ENCODE measurements at places on chromosomes 4 and X.
A peak's percentile ranks its signal among the peaks of the same experiment; 100 is the strongest.

DNA sequence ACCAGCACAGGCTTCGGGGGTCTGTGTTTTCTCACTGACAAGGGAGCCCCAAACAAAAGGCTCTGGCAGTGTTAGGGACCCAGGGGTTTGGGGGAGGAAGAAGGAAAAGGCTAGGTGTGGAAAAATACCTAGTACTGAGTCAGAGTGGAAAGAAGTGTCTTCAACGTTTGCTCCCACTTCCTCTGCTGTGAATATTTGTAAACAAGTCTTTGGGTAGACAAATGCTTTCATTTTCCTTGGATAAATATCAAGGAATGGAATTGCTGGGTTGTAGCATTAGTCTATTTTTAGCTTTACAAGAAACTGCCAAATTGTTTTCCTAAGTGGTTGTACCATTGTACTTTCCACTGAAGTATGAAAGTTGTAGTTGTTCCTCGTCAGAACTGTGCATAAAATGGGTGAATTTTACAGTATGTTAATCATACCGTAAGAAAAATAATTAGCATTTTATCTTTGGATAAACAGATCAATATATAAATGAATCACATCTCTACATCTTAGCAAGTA lies 17.4 kb downstream of the COL4A5 start:
- peak; percentile 44 for DNase-seq

GRCh38 chrX:38754102-38754790 lies 47.0 kb upstream of the MID1IP1 start:
- DNase-seq: peak; percentile 37

- DNase-seq: no peak
Measured at GRCh38 chr4:9946170-9946569, 75.1 kb downstream of the SLC2A9 start.

DNA sequence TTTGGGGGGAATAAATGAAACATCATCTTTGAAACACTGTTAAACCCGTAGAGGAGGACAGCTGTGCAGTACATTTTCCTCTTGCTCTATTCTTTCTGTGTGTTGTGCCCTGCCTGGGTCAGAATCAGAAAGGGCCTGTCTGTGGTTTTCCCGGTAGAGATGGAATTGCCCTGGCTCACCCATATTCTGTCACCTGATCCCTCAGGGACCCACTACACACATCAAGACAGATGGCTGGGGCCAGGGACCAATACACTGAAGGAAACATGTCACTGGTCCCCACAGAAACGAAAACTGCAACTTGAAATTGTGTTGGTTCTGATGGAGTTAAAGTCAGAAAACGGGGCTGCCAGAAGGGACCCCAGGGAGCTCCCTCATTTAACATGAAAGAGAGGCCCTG lies 114.9 kb downstream of the ZNF827 start:
- no peak for DNase-seq

GRCh38 chr4:75432683-75433082 lies 81.5 kb downstream of the RCHY1 start:
- DNase-seq: no peak

DNA sequence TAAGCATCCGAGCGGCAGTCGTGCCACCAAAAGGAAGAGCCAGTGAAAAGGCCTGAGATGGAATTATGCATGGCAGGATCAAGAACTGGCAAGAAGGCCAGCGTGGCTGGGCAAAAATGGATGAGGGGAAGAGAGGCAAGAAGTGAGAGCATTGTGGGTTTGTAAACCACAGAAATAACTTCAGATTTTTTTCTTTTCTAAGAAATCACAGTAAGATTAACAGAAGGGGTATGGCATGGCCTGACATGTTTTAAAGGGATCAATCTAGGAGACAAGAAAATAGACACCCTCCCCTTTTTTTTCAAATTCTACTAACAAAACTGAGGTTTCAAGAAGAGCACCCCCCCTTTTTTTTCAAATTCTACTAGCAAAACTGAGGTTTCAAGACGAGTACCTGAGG lies 82.5 kb downstream of the BMP3 start:
- DNase-seq: no peak

DNA sequence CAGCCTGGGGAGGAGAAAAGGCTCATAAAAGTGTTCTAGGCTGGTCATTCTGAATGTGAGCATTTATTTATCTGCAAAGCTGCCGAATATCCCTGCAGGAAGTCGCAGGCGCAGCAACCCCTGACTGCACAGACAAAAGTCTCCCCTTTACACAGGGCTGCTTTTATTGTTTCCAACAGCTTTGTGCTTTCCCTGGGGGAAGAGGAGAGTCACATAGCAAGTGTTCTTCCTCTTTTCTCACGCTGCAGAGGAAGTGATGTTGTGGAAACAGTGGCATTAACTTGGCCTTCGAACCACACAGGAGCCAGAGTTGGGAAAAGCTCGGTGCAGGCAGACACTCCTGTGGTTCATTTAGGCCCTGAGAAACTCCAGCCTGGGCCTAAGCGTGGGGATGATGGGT lies 81.5 kb upstream of the BCOR start:
- DNase-seq: no peak

- DNase-seq: peak; percentile 75
Measured at GRCh38 chr4:72767618-72768302, 198.7 kb upstream of the ADAMTS3 start.

- no peak for DNase-seq
Measured at GRCh38 chr4:76666944-76667532, 230.9 kb downstream of the SOWAHB start.

- no peak for DNase-seq
Measured at GRCh38 chrX:24601858-24602257, 45.3 kb downstream of the PCYT1B start.

DNA sequence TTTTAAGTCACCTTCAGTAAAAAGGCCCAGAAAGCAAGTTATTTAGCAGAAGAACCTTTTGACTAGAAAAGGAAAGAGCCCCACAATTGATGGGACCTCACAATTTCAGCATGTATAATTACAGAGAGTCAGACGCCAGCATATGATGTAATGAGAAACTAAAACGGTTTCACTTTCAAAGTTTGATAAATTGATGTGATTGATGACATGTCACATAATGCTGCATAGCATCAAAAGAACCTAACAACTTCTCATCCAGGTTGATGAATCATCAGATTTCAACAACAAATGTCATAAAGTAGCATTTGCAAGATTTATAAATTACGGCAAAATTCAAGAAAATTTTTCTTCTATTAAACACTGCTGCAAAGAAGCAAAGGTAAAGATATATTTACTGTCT lies 3.9 kb upstream of the GAR1 start:
- no peak for DNase-seq

GRCh38 chrX:39577206-39577984 lies 520.4 kb downstream of the BCOR start:
- peak; percentile 39 for DNase-seq

DNA sequence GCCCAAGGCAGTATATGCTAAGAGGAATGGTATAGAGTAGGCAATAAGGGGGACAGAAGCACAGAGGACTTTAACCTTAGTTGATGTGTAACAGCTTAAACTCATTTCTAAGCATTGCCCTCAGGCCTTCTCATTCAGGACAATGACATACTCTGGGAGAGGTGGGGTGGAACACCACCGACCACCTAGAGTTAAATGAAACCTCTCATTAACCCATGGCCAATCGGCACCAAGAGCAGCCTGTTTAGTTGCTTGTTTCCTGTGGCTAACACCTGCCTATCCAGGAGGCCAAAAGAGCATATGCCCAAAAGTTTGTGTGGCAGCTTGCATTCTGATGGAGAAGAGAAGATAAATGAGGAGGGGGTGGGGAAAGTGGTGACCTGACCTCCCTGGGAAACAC lies 88.7 kb upstream of the PLAC1 start:
- no peak for DNase-seq

DNA sequence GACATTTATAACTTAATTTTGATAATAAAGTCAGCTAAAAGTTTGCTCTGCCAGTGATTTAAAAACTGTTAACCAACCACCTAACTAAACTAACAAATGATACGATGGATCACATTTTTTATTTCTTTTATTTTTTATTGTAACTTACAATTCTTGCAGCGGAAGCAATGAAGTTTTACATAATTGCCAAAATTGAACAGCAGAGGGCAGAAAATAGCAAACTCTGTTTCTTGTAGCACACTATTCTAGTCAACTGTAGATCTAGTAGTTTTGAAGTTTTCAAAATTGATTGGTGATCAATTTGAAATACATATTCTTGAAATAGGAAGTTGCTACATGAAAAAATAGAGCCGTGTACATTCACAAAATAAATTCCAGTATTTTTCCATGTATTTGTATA lies 2.8 kb upstream of the GRIA2 start:
- no peak for DNase-seq

GRCh38 chr4:680551-680927 lies 6.2 kb downstream of the MYL5 start:
- DNase-seq: no peak

- DNase-seq: no peak
Measured at GRCh38 chrX:19557822-19558221, 42.5 kb upstream of the MAP3K15 start.

DNA sequence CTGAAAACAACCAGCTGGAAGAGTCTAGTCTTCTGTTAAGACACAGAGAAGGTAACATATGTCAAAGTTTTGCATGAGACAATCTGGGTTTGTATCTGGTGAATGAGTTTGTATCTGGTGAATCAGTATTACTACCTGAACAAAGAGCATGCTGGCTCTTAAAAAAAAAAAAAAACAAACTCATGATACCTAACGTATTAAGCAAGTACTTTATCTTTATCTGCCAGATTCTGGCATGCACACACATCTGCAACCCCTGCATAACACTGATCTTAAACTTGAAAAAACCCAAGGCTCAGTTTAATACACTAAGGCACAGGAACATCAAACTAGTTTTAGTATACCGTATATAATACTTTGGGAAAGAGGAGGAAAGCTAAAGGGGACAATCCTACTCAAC lies 5.8 kb downstream of the YTHDC1 start:
- no peak for DNase-seq

DNA sequence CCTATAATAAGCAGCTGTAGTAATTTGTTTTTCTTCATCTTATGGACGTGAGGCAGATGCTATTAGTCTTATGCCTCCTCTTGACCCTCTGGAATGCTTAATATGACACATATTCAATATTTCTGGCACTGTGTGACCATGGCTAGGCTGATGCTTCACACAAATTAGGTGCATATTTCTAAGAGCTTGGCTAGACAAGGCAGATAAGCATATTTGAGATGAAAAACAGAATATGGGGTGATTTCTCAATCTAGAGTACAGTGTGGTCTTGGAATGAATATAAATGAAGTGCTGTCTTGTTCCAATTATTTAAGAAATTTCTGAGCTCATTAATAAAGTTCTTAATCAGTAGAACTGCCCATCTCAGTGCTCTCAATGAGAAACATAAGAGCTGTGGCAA lies 156.2 kb downstream of the NPNT start:
- no peak for DNase-seq

GRCh38 chr4:145098675-145099037 lies 545 bp downstream of the ABCE1 start:
- DNase-seq: peak; percentile 24

DNA sequence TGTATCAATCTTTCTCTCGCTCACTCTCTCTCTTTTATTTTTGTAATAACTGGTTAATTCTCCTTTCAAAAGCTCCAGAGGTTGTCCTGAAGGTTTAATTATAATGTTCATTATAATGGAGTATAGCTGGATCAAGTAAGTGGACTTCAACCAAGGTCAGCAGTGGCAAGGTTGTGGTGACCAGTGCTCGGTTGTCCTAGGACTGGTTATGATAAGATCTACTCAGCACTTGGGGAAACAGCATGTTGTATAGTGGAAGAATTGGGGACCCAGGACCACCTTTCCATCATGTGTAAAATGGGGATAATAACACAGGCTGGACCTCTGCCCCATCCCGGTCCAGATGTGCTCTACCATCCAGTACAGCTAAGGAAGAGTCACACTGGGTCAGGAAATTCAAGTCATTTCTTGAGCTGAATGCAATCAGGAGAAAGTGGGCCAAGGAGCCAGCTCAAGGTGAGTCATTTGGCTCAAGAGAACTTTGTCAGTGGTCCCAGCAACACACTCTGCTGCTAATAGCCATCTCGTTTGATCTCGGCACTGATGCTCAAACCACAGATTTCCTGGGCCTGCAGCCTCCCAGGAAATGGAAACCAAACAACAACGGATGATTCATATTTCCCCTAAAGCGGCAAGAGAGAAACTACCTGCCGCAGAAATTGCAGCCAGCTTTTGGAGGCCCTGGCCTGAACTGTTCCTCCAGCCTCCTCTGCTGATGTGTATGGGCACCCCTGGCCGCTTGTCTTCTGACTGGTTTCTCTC lies 123.6 kb upstream of the RBPJ start:
- DNase-seq: peak; percentile 97

DNA sequence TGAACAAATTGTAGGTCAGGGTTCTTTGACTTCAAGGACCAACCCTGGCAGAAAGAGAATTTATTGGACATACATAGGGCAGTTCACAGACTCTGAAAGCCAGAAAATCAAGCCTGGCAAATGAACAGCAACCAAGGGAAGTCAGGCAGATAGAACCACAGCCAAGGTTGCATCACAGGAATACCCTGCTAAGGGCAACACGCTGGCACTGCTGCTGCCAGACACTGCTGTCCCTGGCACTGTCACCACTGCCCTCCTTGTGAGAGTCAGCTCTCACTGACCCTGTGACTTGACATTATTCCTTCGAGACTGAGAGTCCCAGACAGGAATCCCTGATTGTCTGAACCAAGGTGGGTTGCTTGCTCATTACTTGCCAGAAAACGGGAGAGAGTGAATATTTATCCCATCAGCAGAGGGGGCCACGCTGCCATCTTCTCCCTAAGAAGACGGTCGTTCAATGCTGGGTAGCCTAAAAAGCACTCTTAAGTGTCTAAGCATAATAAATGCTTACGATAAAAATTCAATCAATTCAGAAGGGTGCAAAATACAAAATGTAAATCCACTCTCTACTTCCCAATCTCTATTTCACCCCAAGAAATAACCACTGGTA lies 23.2 kb upstream of the PTTG2 start:
- DNase-seq: no peak

DNA sequence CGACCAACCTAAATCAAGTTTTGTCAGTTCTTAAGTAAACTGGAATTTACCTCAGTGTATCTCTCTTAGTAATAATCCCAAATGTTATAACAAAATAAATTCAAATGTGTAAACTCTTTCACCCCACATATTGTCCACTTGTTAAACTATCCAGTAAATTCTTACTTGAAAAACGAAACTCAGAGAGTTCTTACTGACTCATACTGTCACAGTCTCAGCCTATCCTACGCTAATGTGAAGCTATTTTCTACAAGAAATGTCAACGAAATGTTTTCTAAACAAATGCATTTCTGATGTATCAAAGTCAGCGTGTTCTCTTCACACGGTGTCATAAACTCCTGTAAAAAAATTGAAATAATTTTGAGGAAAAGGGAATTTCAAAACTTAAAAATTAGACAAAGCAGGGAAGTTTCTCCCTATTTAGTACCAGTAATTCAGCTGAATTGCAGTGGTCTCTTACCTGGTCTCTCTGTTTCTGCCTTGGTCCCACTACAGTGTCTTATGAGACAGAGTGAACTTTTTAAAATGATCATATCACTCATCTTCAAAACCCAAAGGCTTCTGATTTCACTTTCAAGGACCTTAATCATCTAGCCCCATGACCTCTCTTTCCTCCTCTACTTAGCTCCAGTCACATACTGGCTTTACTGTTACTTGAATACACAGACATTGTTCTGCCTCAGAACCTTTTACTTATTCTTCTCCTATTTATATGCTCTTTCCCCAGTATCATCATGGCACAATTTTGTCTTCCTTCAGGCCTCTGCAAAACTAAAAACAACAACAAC lies 63.3 kb downstream of the DCAF8L1 start:
- no peak for DNase-seq

Data from H4 (cell line).